Activated CD4-positive, alpha-beta T cell treated with anti-CD3 and anti-CD28 coated beads, Interleukin-2, amount 50 U/mL, for 24 hours (primary cell): ENCODE measurements at places on chromosomes 16 and 17.

DNA sequence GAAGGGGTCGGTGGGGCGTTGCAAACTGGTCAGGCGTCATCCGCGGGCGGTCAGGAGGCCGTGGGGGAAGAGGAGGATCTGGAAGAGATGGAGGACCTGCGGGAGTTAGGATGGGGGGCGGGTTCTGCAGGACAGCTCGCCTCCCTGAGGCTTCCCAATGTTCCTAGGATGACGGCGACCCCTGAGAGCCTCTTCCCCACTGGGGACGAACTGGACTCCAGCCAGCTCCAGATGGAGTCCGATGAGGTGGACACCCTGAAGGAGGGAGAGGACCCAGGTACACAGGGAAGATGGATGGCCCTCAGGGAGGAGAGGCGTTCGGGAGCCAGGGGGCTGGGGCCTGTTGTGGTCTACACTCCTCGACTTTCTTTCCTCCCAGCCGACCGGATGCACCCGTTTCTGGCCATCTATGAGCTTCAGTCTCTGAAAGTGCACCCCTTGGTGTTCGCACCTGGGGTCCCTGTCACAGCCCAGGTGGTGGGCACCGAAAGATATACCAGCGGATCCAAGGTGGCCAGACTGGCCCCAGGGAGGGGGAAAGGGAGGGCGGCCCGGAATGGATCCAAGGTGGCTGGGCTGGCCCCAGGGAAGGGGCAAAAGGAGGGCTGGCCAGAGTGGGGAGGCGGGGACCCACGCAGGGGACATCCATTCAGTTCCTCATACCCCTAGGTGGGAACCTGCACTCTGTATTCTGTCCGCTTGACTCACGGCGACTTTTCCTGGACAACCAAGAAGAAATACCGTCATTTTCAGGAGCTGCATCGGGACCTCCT is 839 bp downstream of the PLD2 start:
- no peak for DNase-seq

GRCh38 chr17:57368637-57369336 is 112.5 kb downstream of the MSI2 start:
- no peak for DNase-seq

DNA sequence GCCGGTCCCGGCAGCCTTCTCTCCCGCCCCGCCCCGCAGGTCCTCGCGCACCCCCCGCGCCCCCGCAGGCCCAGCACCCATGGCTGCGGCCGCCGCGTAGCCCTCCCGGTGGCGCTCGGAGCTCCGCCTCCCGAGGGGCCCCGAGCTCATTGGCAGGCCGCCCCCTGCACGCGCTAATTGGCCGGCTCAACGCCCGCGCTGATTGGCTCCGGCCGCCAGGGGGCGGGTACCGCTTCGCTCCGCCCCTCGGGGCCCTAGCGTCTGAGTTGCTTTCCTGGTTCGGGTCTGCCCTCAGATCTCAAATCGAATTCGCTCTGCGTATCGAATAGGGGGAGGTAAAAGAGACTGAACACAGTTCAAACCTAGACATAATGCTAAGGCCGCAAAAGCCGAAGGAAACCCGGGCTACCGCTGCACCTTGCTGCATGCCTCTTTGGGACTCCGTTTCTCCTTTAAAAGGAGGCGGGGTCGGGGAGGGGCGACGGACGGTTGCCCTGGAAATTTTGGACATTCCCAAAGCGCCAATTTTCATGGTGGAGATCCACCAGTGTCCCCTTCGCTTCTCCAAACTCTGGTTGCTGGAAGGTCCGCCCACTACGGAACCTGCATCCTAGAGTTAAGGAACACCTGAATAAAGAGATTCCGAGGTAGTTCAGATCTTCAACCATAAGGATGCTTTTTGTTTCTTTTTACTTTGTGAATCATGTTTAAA is at the start of gene DEXI:
Gene DEXI (minus strand): TSS at position 117 of the 712 bp plus-strand sequence. CDS start 463 bp downstream, outside the sequence.
- peak; percentile 89 for DNase-seq

DNA sequence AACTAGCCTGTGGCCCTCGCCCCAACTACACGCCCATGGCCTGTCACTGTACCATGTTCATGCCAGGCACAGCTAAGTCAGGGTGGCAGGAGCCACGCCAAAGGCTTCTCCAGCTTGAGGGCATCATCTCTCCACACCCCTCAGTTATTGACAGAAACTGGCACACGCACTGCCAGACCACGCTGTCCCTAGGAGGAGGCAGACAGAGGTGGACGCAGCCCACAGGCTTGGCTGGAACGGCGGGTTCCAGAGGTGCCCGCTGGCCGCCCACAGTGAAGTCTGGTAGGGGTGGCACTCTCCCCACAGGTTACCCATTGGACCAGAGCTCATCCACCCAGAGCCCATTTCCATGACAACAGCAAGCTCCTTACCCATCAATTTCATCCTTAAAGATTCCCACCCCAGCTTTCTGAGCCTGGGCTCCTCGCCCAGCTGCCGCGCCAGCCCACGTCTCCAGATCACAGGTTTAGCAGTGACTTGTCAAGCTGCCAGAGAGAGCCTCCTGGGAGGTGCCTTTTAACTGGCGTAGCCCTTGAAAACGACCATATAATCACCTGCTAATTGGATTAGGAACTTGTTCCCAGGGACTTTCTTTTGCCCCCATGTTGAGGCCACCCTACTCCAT is 27.9 kb downstream of the RPRML start:
- DNase-seq, result no peak

DNA sequence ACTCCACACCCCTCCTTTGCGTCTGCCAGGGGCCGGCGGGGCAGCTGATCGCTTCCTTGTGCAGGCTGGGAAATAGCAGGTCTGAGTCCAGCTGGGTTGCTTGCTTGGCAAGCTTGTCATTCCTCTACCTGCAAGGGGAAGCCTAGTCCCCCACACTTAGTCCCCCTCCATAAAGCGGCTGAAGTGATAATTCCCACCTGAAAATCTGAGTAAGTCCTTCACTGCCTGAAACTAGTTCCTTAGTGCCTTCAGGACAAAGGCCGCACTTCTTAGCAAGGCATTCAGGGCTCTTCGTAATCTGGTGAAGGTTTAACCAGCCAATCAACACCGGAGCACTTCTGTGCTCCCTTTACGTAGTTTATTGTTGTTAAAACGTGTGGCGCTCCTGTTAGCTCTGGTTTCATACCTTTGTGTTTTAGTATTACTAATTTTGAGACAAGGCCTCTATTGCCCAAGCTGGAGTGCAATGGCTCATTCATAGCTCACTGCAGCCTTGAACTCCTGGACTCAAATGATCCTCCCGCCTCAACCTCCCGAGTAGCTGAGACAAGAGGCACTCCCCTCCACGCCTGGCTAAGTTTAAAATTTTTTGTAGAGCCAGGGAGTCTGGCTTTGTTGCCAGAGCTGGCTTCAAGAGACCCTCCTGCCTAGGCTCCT is 817 bp downstream of the PSKH1 start:
- DNase-seq, result no peak

DNA sequence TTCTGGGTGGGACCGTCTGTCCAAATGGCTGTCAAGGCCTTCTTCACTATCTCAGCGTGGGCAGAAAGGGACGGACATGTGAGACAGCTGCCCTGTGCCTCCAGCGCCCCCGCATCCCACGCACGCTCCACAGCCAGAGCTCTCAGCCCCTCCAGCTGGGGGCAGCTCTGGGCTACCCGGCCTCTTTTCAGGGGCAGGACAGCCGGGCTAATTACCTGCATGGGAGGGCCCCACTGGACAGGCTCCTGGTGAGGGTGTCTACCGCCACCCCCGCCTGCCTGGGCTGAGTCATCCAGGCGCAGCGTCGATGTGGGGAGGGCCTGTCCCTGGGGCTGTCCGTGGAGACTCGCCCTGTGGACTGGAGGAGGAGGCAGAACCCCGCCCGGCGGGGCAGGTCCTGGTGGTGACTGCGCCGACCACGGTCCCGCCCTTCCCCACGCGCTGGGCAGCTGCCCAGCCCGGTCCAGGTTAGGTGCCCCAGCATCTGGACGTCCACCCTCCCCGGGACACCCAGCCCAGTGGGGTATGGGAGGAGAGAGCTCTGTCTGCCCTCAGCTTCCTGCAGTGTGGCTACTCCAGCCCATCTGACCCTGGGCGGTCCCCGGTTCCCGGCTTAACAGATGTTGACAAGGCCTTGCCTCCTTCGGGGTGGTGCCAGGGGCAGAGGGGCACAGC is 5.9 kb upstream of the METRNL start:
- DNase-seq, result no peak

DNA sequence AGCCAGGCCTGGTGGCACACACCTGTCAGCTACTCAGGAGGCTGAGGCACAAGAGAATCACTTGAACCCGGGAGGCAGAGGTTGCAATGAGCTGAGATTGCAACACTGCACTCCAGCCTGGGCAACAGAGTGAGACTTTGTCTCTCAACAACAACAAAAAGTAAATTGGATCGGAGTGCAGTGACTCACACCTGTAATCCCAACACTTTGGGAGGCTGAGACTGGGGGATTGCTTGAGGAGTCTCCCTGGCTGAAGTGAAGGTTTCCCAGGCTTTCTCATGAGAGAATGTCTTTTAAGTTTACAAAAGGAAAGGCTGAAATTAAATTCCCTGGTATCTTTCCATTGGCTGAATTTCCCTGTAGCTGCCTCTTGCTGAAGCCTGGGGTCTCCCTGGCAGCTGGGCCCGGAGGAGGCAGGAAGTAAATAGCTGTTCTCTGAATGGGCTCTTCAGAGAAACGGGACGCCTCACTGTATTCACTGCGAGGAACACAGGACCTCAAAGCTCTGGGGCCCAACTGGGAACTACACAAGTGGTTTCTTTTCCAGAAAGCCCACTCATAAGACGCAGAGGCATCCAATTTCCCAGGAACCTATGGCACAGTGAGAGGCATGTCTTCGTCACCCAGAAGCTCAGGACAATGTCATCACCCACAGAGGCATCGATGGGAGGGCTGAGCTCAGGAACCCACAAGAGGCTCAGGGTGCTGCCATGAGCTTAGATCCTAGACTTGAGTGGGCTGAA is 77.4 kb upstream of the SMURF2 start:
- DNase-seq, result no peak

DNA sequence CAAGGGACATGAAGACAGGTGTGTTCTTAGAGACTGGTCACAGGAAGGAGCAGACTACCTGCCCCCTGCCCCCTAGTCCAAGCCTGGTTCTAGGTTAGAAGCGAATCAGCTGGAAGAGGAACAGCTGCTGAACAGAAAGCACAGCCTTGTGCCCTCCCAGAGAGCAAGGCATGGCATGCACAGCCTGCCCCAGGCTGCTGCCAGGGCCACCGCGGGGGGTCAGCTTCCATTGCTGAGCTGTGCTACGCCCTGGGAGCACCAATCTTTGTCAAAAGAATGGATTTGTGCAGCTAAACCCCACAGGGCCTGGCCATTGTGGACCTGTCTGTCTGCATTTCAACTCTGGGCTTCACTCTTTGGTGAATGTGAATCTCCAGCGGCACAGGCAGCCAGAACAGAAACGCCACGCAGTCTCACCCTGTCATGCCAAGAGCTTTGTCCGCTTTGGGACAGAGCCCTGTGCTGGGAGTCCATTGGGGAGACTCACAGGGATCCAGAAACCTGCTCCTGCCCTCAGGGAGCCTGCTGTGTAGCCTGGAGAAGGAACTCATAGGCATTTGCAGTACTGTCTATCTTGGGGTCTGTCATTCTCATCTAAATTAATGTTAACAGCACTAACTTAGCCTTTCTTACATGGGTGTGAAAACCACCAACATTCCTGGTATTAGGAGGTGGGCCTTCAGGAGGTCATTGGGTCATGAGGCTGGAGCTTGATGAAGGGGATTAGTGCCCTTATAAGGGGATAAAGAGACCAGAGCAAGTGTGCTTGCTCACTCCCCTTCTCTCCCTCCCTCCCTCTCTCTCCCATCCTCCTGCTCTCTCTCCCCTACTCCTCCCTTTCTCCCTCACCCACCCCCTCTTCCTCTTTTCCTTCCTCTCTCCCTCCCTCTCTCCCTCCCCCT is 25.6 kb upstream of the CDRT4 start:
- no peak for DNase-seq

DNA sequence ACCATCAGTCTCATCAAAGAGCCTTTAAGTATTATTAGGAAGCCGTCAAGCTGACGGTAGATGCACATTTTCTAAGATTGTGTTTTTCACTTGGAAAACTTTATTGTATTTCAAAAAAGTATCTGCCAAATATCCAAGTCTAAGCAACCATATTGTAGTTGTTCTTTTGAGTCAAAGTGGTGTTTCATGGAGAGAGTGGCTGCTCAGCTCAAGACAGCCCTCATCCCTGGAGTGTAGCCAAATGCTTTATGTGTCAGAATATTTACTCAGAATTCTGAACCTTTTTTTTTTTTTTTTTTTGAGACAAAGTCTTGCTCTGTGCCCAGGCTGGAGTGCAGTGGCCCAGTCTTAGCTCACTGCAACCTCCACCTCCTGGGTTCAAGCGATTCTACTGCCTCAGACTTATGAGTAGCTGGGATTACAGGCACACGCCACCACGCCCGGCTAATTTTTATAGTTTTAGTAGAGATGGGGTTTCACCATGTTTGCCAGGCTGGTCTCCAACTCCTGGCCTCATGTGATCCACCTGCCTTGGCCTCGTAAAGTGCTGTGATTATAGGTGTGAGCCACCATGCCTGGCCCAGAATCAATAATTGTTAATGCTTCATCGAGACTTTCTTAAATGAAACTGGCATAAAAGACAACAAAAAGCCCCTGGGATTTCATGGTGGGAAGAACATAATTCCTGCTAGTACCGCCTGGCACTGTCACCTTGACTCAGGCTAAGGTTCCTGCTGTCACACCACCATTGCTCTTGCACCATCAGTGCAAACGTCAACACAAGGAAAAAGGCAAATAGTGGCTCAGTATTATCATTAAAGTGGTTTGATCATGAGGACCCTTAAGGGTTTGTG is 45.5 kb downstream of the PRKCA start:
- DNase-seq, result no peak

- DNase-seq, result peak; percentile 73
Observed at GRCh38 chr17:40317880-40318829, 9.2 kb downstream of the RARA start.

DNA sequence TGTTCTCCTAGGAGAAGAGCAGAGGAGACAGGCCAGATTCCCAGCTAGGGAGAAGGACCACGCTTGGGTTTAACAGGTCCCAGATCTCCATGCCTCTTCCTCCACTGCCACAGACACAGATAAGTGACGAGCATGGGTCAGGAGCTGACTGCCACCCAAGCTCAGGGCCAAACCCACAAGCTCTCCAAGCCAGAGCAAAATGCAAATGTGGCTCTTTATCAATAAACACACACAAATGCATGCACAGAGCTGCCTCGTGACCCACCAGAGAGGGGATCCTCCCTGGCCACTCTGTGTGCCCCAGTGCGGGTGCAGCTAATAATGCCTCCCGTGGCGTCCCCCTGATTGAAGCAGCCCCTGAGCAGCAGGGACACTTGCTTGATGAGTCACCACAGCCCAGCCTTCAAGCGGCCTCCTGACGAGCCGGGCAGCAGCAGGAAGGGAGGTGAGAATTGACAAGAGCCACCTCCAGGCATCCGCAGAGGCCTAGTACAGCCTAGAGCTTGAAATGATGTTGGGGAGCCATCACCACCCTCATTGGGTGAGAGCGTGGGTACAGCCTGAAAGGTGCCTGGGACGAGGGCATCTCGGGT is 143.9 kb downstream of the CCDC182 start:
- no peak for DNase-seq
